ENCODE measurements at places on chromosomes 16 and 17. TPM values are rescaled to one million over a fixed set of nuclear protein-coding genes. Genes with fewer than 3 reads are reported as not detected.

The COQ9 gene
- total RNA-seq, result 35.2 TPM

The G6PC1 gene
- total RNA-seq, result not detected

The OR1F1 gene
- total RNA-seq, result not detected

The MIS12 gene
- total RNA-seq, result 17.0 TPM

Data from upper lobe of right lung (tissue), 1 donor.